ENCODE measurements at places on chromosomes 5 and 9.

DNA sequence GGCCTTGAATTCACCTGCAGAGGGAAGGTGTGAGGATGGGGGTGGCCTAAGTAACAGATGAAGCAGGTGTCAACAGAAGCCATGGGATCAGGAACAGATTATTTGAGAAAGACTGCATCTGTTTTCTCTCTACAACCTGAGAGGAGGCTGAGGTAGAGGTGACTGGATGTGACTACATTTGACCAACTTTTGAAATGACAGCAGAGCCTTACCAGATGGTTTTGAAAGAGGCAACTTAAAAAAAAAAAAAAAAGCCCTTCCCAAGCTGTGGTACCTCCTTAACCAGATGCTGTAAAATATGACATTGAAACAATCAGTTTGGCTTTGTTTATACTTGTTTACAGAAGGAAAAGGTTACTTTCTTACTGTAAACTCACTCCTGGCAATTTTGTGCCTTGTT lies 108.6 kb downstream of the TRIO start:
- no peak for DNase-seq

DNA sequence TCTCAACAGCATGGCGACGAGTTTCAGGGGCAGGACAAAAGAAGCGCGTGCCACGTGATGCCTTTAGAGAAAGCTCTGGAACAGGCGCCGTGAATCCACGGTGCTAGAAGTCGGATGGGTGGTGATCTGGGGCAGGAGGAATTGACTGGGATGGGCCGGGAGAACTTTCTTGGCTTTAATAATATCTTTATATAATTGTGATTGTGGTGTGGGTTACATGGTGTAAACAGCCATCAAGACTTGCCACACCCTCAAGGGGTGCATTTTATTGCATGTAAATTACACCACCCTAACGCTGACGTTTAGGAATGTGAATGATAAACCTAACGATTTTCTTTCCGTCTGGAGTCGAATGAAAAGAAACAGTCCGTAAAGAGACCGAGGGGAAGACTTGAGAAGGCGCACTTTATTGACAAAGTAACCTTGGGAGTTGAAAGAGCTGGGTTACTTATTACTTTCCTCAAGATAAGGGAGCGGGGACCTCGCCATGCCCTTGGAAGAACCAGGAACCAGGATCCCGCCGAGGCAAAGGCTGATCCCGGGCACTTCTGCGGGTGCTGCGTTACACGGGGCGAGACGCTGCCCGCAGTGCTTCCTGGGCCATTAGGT lies 8.5 kb downstream of the NRARP start:
- DNase-seq = no peak

DNA sequence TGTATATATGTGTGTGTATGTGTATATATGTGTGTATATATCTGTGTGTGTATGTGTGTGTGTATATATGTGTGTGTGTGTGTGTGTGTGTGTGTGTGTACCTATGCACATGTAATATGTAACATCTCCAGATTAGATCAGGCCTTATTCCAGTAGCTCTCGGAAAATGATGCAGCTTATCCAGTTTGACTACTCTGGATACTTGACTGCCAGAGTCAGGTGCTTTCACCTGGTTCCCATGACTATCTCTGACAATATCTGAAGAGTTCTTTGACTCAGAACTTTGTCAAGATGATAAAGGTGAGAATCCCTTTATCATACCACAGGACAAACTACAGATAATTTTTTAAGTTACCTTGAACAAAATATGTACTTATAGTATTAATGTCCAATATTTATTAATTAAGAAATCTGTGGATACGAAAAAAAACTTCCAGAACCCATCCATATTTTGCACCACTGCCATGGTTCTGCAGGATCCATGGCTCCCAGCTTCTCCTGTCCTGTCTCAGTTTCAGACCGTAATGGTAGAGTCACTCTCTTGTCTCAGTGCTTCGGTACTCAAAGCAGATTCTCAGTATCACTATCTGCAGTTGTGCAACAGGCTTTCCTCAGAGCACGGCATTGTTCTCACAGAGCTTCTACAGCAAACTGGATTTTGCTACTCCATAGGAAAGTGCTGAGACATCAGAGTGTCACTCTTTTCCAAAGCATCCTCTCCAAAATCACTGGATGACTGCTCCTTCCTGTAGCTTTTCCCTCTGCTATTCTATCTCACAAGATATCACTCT lies 164.4 kb upstream of the SLC12A2 start:
- DNase-seq = no peak

GRCh38 chr5:167802755-167803431 lies 488.6 kb upstream of the WWC1 start:
- DNase-seq = no peak

DNA sequence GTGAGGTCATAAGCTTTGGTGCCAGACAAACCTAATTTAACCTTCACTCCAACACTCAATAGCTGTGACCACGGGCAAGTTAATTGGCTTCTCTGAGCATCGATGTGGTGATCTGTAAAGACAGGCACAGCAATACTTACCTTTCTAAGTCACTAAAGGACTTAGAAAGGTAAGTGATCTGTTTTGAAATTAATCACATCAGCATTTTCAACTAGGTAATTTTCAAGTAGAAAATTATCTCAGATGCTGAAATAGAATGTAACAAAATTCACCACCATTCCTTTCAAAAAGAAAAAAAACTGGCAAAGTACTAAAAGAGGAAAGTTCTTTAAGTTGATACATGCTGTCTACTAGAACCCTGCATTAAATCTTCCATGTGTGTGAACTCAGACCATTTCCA lies 354.5 kb downstream of the ICE1 start:
- no peak for DNase-seq

GRCh38 chr9:112042244-112042638 lies 132.9 kb downstream of the SUSD1 start:
- DNase-seq = no peak

DNA sequence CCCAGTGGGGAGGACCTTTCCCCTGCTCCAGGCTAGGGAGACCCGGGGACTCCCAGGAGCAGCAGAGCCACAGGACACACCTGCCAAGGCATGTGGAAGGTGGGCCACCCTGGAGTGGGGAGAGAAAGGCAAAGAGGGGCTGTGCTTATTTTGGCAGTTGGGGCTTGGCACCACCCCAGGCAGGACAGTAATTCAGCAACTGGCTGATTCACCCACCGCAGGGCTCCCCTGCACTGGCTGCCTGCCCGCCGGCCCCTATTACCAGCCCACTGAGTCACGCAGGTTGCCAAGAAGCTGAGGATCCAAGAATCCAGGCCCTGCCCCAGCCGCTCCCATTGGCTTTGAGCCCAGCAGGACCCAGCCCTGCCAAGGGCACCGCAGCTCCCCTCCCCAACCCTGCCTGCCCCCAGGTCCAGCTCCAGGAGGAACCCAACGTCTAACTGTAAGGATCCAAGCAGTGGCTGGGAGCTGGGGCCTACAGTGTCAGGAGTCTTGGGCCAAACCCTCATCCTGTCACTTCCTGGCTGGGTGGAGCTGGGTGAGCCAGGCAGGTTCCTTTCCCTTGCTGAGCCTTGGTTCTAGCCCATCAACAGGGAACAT lies 14.2 kb upstream of the RALGDS start:
- DNase-seq = no peak

GRCh38 chr5:89981878-89982773 lies 427.4 kb downstream of the CETN3 start:
- DNase-seq = no peak
